ENCODE measurements at places on chromosomes 2 and 18.

GRCh38 chr18:5052491-5052890 lies 144.6 kb downstream of the AKAIN1 start:
- DNase-seq, result no peak

DNA sequence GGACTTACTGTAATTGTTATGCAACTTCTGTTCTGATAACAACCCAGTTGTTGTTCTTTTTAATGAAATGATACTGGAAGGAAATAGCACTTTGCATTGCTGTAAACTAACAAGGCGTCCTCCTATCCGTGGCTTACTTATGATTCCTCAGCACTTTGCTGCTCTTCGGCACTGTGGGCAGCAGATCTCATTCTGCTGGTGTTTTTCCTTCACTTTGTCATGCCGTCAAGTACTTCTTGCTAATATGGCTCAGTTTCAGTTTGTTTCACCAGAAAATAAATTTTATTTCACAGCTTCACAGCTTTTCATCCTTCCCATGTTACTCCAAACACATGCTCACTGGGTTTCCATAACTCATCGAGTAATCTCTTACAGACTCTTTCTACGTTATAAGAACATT lies 289.3 kb downstream of the MEIS1 start:
- no peak for DNase-seq

GRCh38 chr2:72141881-72142451 lies 5.7 kb downstream of the CYP26B1 start:
- no peak for DNase-seq

- DNase-seq, result no peak
These were observed 75.2 kb upstream of the CTDP1 start for GRCh38 chr18:79604205-79604912.

- DNase-seq, result peak; percentile 89
These were observed 1.4 kb upstream of the LAPTM4A start for GRCh38 chr2:20052861-20053281.

DNA sequence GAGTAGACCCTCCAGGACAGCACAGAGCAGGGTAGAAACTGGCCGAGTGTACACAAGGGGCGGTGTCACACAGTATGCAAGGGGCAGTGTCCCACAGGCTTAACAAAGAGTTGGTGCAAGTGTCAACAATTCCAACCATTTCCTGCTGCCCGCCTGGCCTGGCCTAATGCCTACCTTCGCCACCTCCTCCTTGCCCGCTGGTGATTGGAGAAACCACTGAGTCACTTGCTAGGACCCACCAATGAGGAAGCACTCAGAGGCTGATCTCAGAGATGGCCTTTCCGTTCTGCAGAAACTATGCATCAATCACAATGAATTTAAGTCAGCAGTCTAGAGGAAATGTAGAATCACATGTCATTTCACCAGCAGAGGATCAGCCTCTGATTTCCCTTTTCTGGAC lies 263.3 kb upstream of the PKDCC start:
- DNase-seq, result no peak

DNA sequence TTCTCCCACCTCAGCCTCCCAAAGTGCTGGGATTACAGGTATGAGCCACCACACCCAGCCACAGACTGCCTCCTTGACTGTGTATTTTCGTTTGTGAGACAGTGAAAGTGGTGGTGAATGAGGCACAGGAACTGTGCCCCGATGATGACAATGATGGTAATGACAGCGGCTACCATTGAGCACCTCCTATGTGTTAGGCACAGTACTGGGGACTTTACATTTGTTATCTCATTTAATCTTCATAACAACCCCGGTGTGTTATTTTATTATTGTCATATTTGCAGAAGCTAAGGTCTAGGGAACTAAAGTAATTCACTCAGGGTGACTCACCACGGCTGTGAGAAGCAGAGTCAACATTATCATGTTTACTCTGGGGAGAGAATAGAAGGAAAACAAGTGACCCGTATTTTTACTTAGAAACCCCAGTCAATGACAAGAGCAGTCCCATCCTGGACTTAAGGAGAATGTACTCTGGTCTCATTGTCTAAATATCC lies 77.6 kb upstream of the ALPP start:
- no peak for DNase-seq

DNA sequence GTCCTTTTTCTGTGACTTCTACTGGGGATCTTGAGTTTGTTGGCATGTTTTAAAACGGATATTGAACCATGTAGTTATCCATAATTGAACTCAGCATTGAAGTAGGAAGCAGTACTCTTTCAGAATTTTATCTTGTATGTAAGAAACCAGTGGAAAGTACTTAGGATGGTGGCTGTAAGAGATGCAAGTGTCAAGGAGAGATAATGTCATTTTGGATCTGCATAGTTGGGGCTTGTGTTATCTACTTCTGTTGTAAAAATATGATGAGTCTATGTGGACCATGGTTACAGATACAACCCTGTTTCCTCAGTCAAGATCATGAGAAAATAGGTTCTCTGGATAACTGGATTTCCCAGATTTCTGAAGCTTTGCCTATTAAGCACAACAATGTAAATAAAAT lies 113.7 kb downstream of the NAB1 start:
- no peak for DNase-seq

DNA sequence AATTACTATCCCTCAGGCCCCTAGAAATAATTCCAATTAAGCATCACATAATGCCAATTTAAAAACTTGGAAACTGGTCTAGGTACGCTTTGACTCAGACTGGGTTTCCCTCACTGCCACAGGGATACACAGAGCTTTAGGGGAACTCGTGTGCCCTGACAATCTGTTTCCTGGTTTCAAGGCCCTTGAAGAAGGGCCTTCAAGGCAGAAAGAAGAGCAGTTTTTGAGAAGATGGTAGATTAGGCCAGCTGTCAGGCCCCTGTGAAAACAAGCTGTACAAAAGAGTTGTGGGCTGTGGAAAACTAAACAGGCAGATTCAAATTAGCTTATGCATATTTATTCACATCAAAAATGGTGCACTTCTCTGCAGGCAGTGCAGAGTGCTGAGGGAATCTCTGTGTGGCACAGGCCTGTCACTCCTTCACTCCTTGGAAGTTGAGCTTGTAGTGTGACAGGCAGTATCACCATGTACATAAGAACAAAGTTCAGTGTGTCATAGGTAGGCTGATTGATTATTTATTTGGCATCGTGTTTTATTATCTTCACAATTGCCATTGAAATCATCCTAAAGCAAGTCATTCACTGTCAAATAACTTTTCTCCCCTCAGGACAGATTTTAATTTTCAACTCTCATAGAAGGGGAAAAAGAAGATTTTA lies 614.4 kb upstream of the GYPC start:
- DNase-seq, result no peak

- DNase-seq, result peak; percentile 55
These were observed 745 bp downstream of the MSH2 start for GRCh38 chr2:47403609-47404193.

- no peak for DNase-seq
These were observed 423.2 kb upstream of the CRIM1 start for GRCh38 chr2:35932276-35932963.

Data from NCI-H82 (cell line).